ENCODE measurements at places on chromosomes 1 and 21. TPM values are rescaled to one million over a fixed set of nuclear protein-coding genes. Genes with fewer than 3 reads are reported as not detected.

- no peak for DNase-seq
These were observed 35.2 kb downstream of the SLC45A1 start for GRCh38 chr1:8352886-8353785.

NUDT4B gene
- 25.3 TPM for total RNA-seq

DNA sequence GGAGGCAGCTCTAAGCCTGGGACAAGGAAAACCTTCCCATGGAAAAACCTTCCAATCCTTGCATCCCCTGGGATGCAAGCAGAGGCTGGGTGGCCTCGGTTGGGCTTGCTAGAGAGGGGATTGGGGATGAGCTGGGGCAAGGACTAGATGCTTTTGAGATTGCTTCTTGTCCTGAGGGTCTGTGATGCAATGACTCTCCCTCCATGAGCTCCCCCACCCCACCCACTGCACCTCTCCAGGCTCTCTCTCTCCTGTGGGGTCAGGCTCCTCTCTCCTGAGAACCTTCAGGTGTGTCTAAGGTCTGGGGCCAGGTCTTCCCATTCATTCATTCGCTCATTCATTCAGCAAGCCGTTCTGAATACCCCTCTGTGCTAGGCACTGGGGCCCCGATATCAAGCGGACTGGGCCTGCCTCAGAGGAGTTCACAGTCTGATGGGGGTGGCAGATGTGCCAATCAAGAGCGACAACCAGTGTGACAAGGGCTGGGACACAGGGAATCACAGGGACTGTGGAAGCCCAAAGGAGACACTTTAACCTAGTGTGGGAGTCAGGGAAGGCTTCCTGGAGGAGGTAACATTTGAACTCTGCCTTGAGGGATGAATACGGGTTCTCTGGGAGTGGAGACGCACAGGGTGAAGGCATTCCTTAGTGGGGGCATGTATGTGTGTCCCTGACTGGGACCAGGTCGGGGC lies 6.5 kb downstream of the LDLRAD1 start:
- DNase-seq, result no peak

EDEM3 gene
- total RNA-seq, result 88.4 TPM

- DNase-seq, result peak; percentile 8
These were observed 365.6 kb downstream of the DUSP10 start for GRCh38 chr1:221376286-221376685.

- no peak for DNase-seq
These were observed 94.0 kb downstream of the CLIC6 start for GRCh38 chr21:34762786-34763185.

DNA sequence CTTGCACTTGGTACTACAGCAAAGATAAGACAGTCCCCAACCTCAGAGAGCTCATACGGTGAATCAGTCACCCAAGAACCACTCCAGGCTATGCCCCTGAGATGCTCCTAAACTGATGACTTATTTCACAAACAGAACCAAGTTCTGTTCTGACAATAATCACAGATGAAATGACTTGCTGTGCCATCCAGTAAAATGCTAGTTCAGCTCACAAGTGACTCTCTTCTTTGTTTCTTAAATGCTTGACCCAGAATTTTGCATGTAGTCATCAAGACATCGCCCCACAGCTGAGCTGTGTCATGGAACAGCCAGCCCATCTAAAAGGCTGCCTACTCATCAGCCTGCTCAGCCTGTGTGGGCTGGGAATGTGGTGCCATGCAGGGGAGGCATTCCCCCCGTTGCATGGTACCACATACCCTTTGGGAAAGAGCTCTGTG lies 6.1 kb upstream of the SLC19A2 start:
- no peak for DNase-seq

SLAMF1 gene
- total RNA-seq, result 0.24 TPM
